NCI-H1105 treated with DMSO at 0.1 percent for 48 hours (cell line): ENCODE measurements at places on chromosomes 12 and 14.

DNA sequence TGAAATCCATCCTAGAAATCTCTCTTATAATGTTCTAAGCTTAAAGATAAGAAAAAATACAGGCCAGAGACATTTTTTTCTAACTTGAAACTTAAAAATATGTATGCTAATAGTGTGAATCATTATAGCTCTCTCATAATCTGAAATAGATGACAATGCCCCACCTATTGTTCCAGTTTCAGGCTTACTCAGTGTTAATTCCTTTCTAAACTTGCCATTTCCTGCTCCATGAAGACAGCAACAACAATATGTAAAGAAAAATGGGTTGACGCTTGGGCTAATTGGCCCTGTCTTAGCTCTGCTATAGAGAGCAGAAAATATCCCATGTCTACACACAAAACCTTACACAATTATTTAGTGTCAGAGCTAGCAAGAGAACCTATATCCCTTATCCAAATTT, 37.1 kb downstream of the LMO3 start:
- DNase-seq: no peak

- DNase-seq: no peak
These were observed 4.5 kb downstream of the HCAR1 start for GRCh38 chr12:122726080-122726558.

- DNase-seq: no peak
These were observed 34.7 kb upstream of the STK38L start for GRCh38 chr12:27209257-27209910.

GRCh38 chr14:77580477-77580876, 36.0 kb downstream of the SPTLC2 start:
- DNase-seq: no peak

GRCh38 chr14:90730206-90730766, 85.9 kb downstream of the TTC7B start:
- DNase-seq: no peak

DNA sequence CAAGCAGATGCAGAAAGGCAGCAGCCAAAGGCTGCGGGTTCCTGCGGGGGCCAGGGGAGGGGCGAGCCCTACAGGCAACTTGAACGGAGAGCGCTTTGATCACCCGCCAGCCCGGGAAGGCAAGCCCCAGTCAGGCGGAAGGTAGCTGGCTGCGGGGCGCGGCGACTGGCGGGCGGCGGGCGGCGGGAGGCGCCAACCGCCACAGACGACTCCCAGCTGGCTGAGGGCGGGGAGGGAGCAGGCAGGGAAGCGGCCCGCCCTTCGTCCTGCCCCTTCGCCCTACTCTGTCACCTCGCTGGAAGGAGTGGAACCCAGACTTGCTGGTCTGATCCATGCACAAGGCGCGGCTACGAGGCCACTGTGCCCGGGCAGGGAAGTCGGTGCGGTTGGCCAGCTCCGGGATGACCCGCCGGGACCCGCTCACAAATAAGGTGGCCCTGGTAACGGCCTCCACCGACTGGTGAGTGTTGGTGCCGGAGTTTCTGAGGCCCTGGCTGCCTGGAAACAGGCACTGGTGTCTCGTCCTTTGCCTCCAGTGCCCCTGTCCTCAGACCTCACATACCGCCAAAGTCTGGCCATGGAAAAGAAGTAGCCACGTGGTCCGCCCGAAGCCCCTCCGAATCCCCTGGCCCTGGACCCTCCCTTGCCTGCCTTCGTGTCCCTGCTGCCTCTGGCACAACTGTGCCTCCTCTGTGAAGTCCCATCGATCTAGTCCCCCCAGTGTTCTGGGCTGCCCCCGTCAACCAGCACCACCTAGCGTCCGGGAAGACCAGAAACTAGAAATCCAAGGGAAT, 15.4 kb upstream of the CARMIL3 start:
- peak; percentile 78 for DNase-seq
